Activated naive CD8-positive, alpha-beta T cell treated with anti-CD3 and anti-CD28 coated beads, Interleukin-2, amount 10 ng/mL, durations not matched to agents 7 days and 5 days (primary cell): ENCODE measurements at places on chromosomes 5 and 9.

DNA sequence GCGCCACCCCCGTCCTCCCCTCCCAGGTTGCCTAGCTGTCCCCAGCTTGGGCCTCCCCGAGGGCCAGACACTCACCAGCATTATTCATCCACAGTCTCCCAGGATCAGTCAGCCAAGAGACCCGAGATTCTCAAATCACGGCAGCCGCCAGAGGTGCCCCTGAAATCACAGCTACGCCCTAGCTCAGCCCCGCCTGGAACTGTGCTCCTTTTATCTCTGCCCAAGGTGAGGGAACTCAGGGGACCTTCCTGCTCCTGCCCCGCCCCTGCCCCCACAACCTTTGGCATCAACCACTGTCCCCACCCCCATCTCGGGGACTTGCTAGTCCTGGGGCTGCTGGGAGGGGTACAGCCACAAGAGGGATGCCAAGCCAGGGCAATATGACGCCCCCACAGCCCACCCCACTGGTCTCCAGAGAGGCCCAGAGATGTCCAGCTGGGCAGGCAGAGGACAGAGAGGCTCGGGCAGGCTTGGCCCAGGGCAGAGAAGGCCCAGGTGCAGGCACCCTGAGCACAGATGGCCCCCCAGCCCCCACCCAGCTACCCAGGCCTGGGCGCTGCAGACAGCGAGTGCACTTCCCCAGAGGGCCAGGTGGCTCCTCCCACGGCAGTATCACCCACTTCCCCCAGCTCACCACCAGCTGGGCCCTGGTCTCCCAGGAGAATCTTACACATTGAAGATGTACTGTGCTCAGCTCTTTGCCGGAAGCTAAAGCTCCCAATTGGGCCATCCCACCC, at the start of gene FUT7:
FUT7 (minus strand) TSS at position 185 of the 737 bp plus-strand sequence; CDS start at position 88, 97 bp downstream.
- DNase-seq = no peak
- peaks cover 2% of the 10 kb centered on the region for H3K27me3 ChIP-seq
- no peaks in the 10 kb centered on the region for H3K36me3 ChIP-seq
- H3K4me1 ChIP-seq = peaks cover 30% of the 10 kb centered on the region
- peak within 1 kb of the TSS; percentile 39 for H3K4me3 ChIP-seq
- no peak within 1 kb of the TSS for H3K27ac ChIP-seq

DNA sequence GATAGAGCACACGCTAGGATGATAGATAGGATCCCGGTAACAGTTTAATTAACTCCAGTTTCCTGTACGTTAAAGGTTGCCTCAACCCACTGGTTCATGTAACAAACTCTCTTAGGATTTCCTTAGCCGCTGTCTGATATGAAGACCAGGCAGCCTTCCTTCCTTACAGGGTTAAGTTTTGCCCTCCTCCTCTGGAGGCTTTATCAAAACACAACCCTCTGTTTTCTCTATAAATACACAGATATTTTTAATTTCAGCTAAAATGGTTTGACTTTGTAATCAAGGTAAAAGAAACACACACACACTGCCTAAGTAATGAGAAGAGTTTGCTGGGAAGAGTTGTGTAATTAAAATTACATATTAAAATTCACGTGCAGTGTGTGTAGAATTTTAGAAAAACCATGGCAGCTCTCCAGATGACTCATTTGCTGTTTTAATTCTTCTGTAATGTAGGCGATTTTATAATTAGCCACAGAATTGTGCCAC, 369.8 kb downstream of the CSNK1G3 start:
- H3K27ac ChIP-seq = no peak overlapping the region
- no peak overlapping the region for H3K4me3 ChIP-seq
- DNase-seq = no peak

DNA sequence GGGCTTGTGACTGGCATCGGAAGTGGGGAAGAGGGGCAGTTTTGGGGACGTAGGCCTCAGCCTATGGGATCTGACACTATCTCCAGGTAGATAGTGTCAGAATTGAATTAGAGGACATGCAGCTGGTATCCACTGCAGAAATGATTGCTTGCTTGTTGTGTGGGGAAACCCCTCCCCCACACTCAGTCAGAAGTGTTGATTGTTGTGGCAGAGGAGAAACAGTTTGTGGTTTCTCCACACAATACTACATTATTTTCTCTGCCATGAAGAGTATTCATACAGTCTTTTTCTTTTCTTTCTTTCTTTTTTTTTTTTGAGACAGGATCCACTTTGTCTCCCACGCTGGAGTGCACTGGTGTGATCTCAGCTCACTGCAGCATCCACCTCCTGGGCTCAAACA, 113.9 kb downstream of the ARRDC3 start:
- peaks cover 2% of the 10 kb centered on the region for H3K27me3 ChIP-seq
- DNase-seq = no peak
- peaks cover 22% of the 10 kb centered on the region for H3K4me1 ChIP-seq
- H3K4me3 ChIP-seq = peak overlapping the region; percentile 28
- peaks cover 1% of the 10 kb centered on the region for H3K36me3 ChIP-seq

GRCh38 chr5:66324357-66324756, 180.3 kb downstream of the SREK1 start:
- no peak for DNase-seq
- H3K36me3 ChIP-seq = no peaks in the 10 kb centered on the region
- no peak overlapping the region for H3K4me3 ChIP-seq
- H3K27me3 ChIP-seq = peaks cover 3% of the 10 kb centered on the region

GRCh38 chr9:14393418-14393817, 79.5 kb upstream of the NFIB start:
- no peaks in the 10 kb centered on the region for H3K27me3 ChIP-seq
- no peaks in the 10 kb centered on the region for H3K36me3 ChIP-seq
- no peak overlapping the region for H3K27ac ChIP-seq
- no peak overlapping the region for H3K4me3 ChIP-seq

GRCh38 chr9:122941582-122942234, 888 bp downstream of the RABGAP1 start:
- peaks cover 31% of the 10 kb centered on the region for H3K4me1 ChIP-seq
- no peaks in the 10 kb centered on the region for H3K27me3 ChIP-seq
- DNase-seq = no peak
- peaks cover 2% of the 10 kb centered on the region for H3K36me3 ChIP-seq
